ENCODE measurements at places on chromosomes 1 and 21.

- no peak for DNase-seq
Measured at GRCh38 chr1:152585586-152585985, 5.3 kb upstream of the LCE3D start.

GRCh38 chr1:164725401-164725800, 166.4 kb downstream of the PBX1 start:
- no peak for DNase-seq

DNA sequence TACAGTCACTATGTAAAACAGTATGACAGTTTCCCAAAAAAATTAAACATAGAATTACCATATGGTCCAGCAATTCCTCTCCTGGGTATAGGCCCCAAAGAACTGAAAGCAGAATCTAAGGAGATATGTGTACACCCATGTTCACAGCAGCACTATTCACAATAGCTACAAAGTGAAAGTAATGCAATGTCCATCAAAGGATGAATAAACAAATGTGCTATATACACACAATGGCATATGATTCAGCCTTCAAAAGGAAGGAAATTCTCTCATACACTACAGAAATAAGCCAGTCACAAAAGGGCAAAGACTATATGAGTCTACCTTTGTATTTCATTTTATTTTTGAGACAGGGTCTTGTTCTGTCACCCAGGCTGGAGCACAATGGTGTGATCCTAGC, 120.4 kb downstream of the TOMM20 start:
- DNase-seq: no peak

DNA sequence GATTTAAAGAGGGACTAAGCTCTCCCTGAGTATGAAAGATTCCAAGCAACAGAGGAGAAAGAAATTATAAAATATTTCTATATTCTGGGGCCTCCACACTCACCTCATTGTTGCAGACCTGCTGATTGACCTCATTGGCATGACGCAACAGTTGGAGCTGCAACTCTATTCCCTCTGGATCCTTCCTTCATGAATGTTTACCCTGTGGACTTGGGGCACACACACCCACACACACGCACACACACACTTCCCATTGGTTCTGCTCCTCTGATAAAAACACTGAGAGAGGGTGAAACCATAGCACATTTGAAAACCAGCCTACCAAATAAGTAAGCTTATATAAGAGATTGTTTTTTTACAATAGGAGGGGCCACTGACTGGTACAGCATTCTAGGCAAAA, 159.1 kb downstream of the BRINP2 start:
- DNase-seq: no peak

GRCh38 chr1:22231995-22232690, 89.2 kb upstream of the WNT4 start:
- no peak for DNase-seq

DNA sequence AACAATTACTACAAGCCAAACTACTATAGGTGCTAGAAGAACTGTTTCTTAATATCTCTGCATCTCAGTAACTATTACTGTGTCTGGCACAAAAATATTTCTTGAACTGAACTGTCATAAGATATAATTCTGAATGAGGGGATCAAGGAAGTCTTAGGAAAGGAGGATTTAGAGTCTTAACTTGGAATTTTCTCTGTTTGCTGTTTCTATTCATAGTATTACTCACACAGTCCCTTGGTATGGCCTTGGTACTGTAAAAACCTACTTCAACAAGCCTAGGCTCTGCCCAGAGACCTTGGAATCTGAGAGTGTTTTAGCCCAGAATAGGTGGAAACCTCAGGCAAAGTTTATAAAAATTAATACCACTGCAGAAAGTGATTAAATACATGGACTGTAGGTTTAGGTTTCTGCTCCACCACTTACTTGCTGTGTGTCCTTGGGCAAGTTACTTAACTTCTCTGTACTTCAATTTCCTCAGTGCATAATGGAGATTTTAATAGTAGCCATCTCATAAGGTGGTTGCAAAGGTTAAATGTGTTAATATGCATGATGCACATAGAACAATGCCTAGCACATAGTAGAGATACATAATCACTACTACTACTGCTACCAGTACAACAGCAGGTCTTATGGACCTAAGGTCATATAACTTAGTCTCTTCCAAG, 87.4 kb upstream of the NFIA start:
- no peak for DNase-seq

DNA sequence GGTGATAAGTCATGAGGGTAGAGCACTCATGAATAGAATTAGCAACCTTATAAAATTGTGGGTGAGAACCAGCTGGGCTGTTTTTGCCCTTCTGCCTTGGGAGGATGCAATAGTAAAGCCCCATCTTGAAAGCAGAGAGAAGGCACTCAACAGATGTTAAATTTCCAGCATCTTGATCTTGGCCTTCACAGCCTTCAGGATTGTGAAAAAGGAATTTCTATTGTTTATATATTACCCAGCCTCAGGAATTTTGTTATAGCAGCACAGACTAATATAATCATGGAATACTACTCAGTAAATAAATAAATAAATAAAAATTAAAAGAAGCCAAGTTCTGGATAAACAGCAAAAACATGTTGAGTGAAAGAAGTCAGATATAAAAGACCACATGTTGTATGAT, 175.2 kb downstream of the KCNT2 start:
- DNase-seq: no peak

GRCh38 chr1:197356723-197357533, 88.9 kb downstream of the CRB1 start:
- DNase-seq: peak; percentile 8

- no peak for DNase-seq
Measured at GRCh38 chr1:230231774-230232145, 164.7 kb downstream of the GALNT2 start.

DNA sequence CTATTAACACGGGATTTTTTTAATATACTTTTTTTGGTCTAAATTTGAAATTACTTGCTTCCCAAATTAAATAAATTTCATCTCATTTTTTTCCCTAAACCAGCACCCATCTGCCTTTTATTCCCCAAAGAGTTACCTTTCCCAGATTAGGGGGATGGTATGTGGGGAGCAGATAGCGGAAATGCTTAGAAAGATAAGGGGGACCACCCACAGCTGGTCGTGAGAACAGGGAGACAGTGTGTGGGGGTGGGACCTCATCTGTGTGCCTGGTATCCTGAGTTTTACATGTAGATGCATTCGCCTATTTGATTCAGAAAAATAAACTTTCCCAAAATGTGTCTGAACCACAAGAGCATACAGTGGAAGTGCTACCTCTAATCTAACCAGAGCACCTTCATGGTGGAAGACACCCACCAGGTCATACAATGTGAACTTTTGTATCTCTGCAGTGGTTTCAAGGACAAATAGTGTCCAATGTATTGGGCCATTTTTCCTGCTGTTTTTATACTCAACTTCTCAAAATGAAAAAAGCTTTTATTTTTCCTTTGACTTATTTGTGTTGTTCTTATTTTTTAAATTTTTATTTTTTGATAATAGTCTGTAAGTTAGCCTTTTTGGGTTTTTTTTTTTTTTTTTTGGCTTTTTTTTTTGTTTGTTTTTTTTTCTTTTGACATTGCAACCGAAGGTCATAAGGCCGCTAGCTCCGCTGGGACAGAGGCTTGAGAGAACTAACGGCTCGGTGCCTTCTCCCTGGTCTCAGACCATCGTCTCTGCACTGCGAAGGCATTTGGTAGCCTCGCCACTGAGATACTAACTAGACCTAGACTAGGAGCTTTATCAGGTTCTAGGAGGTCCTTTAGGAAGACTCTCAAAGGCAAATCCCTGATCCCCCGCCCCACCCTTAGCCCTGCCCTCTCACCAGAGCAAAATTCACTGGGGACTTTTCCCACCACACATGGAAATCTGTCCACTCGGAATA, 263.2 kb downstream of the TM2D1 start:
- no peak for DNase-seq

GRCh38 chr1:111513410-111514020, 10.1 kb upstream of the ADORA3 start:
- no peak for DNase-seq

GRCh38 chr1:108816049-108816893, 40.6 kb downstream of the AKNAD1 start:
- no peak for DNase-seq

DNA sequence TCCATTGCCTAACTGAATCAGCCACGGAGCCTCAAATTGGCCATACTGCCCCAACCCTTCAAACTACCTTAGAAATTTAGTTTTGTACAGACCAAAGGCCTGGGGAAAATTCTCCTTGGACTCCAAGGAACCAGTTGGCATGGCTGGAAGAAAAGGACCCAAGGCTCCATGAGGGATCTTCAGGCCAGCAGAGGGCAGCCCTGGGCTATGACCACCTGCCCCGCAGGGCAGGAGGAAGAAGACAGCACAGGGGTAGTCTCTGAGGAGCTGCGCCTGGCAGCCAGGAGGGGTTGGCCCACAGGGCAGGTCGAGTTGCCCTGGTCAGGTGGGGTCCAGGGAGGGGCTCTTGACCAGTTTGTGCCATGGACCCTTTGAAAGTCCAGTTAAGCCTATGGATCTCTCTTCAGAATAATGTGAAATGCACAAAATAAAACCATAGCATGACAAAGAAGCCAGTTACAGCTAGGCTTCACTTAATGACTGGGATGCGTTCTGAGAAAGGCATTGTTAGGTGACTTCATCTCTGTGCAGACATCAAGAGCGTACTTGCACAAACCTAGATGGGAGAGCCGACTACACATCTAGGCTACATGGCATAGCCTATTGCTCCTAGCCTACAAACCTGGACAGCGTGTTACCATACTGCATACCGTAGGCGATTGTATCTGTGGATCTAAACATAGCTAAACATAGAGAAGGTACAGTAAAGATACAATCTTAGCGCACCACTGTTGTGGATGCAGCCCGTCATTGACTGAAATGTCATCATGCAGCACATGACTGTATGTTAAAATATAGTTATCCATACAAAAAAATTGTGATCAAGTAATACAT, 26.1 kb downstream of the CACNA1S start:
- DNase-seq: peak; percentile 34

GRCh38 chr1:51690285-51690961, 73.5 kb downstream of the OSBPL9 start:
- no peak for DNase-seq

- no peak for DNase-seq
Measured at GRCh38 chr1:18676332-18676781, 45.7 kb downstream of the PAX7 start.

- DNase-seq: no peak
Measured at GRCh38 chr1:208101661-208102431, 142.3 kb downstream of the PLXNA2 start.

- no peak for DNase-seq
Measured at GRCh38 chr1:70907563-70908310, 139.9 kb downstream of the PTGER3 start.

DNA sequence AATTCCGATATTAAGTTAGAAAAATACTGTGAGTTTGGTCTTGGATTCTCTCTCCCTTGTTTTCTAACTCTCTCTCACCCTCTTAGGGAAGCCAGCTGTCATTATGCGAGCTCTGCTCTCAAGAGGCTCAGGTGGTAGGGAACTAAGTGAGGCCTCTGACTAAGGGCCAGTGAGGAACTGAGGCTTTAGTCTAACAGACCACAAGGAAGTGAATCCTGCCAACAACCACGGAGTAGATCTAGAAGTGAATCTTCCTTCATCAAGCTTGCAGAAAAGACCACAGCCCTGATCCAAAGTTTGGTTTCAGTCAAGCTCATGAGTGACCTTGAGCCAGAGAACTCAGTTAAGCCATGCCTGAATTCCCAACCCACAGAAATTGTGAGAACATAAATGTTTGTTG, 180.1 kb upstream of the PRMT6 start:
- no peak for DNase-seq

DNA sequence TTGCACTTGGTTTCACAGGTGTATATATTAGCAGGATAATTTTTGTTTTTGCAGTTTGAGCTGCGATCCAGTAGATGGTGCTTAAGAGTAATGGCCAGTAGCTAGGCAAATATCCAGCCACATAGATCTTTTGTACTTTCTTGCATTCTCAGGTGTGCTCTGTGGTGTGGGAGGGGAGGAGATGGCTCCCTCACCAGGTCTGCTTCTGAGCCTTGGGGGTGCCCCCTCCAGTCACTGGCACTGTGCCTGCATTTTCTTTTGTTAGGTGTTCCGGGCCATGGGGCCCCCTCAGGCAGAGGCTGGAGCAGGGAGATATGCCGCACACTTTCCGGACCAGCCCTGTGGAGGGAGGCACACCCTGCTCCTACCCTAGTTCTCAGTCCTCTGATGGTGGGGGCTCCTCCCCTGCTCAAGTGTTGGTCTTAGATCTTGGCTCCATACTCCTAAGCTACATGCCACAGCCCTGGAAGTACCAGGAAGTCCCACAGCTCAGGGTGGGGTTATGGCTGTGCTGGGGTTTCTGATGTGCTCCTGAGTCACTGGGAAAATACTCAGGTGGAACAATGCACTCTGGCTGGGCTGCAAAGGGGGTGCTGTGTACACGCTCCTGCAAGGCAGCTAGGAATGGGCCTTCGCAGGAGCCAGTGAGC, 197.6 kb upstream of the DMRTA2 start:
- no peak for DNase-seq

- no peak for DNase-seq
Measured at GRCh38 chr1:236502972-236503639, 20.7 kb upstream of the LGALS8 start.

DNA sequence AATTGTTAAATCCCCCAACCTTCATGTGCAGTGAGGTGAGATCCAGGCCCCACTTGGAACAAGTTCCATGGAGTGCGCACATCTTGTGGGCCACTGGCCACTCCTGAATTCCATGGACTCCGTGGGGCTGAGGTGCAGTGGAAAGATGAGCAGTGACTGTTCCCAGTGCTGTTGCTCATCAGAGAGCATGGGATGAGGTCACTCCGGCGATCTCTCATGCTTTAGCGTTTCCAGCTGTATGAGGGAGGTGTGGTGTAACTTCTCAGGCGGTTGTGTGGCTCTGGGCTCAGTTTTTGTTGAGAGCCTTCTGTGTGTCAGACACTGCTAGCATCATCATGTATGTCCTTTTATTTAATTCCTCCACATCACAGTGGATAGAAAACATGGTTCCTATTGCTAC, 96.2 kb downstream of the GALNT2 start:
- no peak for DNase-seq

DNA sequence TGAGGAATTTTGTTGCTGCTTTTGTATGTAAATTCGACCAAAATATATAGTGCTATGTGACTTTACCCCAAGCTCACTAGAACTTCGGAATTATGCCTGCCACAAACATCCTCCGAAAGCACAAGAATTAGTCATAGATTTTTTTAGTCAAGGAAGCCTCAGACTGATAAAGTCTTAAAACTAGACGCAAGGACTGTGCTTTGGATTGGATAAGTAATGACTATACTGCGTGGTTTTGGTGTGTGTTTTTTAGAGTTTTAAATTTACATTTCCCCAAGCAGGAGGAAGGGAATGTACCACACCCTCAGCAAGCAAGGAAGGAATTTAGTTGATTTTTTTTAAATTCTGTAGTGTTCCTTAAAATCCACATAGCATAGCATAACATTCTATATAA, 10.3 kb downstream of the WLS start:
- no peak for DNase-seq

GRCh38 chr1:245411245-245412036, 256.7 kb downstream of the KIF26B start:
- DNase-seq: no peak

GRCh38 chr1:94633051-94633450, 91.5 kb upstream of the F3 start:
- no peak for DNase-seq

GRCh38 chr1:168603501-168604110, 27.2 kb downstream of the XCL1 start:
- peak; percentile 52 for DNase-seq

- no peak for DNase-seq
Measured at GRCh38 chr1:65959896-65960567, 167.3 kb downstream of the PDE4B start.

- no peak for DNase-seq
Measured at GRCh38 chr1:205578780-205579571, 52.8 kb downstream of the ELK4 start.

GRCh38 chr1:152884966-152885624, 7.0 kb downstream of the SMCP start:
- no peak for DNase-seq

All from stimulated activated CD4-positive, alpha-beta T cell treated with anti-CD3 and anti-CD28 coated beads, Interleukin-12 subunit alpha, Interleukin-12 subunit beta, amount 100 ng/mL, for 48 hours (primary cell).